ENCODE measurements at places on chromosomes 16 and 17.

GRCh38 chr16:73565263-73565662 is 517.3 kb upstream of the ZFHX3 start:
- DNase-seq, result no peak

DNA sequence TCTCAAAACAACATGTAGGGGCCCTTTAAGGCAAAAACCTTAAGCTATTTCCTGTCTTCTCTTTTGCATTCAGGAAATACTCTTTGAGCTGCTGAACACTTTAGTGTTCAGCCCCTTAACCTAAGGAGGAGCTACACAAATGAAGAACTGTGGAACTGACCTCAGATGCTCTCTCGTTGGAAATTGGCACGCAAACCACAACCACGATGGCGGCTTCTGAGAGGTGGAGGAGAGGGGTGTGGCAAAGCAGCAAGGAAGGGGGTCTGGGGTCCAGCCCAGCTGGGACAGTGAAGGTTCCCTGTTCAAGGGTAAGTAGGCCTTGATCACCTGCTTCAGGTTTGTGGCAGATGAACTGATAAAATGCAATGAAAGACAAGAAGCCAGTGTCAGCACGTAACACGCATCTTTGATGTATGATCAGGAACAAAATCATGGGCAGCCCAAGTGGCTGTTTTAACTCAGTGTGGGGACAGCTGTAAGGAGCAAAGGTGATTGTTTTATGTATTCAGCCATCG is 291.6 kb upstream of the TNRC6C start:
- peak; percentile 25 for DNase-seq

- no peak for DNase-seq
Measured at GRCh38 chr16:60907645-60908044, 1128.6 kb downstream of the CDH8 start.

GRCh38 chr16:896261-897199 is 74.3 kb downstream of the LMF1 start:
- no peak for DNase-seq

GRCh38 chr17:76940295-76940694 is 72.1 kb downstream of the MGAT5B start:
- no peak for DNase-seq

DNA sequence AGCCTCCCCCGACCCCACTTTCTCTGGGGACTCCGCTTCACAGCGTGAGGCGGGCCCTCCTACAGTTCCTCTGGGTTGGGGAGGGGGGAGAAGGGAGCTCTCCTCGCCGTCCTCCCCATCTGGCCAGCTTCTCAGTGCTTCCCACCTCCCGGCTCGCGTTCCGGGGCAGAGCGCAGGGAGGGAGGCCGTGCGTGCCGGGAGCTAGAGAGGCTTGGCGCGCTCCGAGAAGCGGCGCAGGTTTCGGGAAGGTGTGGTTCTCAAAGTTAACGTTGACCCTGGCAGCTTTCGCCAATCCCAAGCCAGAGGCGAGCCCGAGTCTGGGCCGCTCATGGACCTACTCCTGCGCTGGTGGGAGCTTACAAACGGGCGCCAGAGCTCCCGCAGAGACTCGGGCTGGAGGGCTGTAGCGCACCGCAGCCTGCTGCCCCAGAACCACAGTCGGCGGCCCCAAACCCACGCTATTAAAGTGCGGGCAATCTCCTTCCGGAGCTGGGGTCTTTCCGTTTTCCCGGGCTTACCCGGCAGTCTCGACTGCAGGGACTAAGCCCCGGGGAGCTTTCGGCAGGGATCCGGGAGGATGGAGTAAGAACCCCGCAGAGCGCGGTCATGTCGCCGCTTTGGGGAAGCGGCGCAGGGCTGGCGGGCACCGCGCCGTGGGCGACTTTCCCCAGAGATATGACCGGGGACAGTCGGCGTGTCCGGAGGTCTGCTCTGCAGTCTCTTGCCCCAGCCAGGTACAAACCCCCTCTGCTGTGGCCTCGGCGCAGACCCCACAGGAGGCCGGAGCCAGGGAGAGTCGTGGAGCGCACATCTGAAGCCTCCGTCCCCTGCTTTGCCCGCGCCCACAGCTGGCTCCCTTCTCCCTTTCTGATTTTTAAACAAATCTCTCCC is 787 bp downstream of the CDH11 start:
- no peak for DNase-seq

GRCh38 chr17:39653662-39654331 is 11.4 kb upstream of the TCAP start:
- DNase-seq, result peak; percentile 70

DNA sequence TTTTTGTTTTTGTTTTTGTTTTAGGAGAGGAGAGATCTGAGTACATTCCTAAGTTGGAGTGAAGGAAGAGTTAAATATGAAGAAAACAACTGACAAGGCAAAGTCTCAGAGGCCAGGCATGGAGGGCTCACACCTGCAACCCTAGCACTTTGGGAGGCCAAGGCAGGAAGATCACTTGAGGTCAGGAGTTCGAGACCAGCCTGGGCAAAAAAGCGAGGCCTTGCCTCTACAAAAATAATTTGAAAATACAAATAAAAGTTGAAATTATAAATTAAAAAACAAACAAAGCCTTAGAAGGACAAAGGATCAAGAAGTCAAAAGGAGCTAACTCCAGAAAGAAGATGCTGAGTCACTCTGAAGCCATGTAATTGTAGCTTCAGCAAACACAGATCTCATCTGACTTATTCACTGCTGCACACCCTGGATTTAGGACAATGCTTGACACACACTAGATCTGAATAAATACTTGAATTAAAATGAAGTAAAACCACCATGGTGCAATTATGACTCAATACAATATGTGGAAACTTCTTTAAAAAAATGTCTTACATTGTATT is 9.1 kb downstream of the CEP20 start:
- DNase-seq, result no peak

GRCh38 chr16:78170494-78170933 is 71.1 kb downstream of the WWOX start:
- no peak for DNase-seq

- DNase-seq, result no peak
Measured at GRCh38 chr17:46842835-46843234, 8.5 kb upstream of the WNT9B start.

DNA sequence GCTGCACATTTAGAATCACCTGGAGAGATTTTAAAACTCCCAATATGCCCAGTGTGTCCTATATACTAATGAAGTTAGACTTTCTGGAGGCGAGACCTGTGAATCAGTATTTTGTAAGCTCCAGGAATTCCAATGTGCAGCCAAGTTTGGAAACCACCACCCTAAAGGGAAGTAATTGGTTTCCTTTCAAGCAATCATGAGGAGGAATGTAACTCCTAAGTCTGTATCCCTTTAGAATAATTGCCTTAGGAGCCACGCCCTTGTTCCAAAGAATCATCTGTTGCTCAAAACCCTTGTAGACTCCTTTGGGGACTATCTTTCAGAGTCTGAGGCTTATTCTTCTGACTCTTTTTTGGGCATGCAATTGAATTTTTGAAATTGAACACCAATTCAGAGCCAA is 84.4 kb downstream of the DNAH9 start:
- no peak for DNase-seq

GRCh38 chr16:15703029-15703736 is 53.1 kb downstream of the NDE1 start:
- no peak for DNase-seq

GRCh38 chr17:59010026-59010425 is 96.7 kb downstream of the TRIM37 start:
- no peak for DNase-seq

- DNase-seq, result no peak
Measured at GRCh38 chr17:74565126-74565525, 2.2 kb downstream of the CD300H start.

- DNase-seq, result no peak
Measured at GRCh38 chr17:54892360-54892759, 8.3 kb upstream of the TOM1L1 start.

GRCh38 chr17:21166595-21167210 is 39.9 kb downstream of the DHRS7B start:
- no peak for DNase-seq

GRCh38 chr17:35082073-35082657 is 18.7 kb upstream of the RFFL start:
- DNase-seq, result no peak

DNA sequence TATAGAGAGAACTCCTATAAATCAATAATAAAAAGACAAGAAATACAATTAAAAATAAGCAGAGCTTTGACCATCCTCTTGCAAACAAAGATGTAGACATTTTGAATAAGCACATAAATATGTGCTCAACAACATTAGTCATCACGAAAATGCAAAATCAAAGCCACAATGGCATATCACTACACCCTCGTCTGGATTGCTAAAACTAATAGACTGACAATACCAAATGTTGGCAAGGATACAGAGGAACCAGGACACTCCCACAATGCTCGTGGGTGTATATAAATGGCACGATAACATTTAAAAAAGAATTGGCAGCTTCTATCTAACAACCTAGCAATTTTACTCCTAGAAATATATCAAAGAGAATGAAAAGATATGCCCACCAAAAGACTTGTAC is 530.8 kb downstream of the HAPSTR1 start:
- no peak for DNase-seq

- no peak for DNase-seq
Measured at GRCh38 chr16:72332926-72333325, 161.0 kb upstream of the PMFBP1 start.

Measured in stimulated activated CD8-positive, alpha-beta memory T cell treated with anti-CD3 and anti-CD28 coated beads, Interleukin-7, amount 100 ng/mL, for 1 hour (primary cell).